Stimulated activated CD4-positive, alpha-beta T cell treated with anti-CD3 and anti-CD28 coated beads, Interleukin-1b, Interleukin-23, amount 100 ng/mL, for 1 hour (primary cell): ENCODE measurements at places on chromosomes 6 and 20.

DNA sequence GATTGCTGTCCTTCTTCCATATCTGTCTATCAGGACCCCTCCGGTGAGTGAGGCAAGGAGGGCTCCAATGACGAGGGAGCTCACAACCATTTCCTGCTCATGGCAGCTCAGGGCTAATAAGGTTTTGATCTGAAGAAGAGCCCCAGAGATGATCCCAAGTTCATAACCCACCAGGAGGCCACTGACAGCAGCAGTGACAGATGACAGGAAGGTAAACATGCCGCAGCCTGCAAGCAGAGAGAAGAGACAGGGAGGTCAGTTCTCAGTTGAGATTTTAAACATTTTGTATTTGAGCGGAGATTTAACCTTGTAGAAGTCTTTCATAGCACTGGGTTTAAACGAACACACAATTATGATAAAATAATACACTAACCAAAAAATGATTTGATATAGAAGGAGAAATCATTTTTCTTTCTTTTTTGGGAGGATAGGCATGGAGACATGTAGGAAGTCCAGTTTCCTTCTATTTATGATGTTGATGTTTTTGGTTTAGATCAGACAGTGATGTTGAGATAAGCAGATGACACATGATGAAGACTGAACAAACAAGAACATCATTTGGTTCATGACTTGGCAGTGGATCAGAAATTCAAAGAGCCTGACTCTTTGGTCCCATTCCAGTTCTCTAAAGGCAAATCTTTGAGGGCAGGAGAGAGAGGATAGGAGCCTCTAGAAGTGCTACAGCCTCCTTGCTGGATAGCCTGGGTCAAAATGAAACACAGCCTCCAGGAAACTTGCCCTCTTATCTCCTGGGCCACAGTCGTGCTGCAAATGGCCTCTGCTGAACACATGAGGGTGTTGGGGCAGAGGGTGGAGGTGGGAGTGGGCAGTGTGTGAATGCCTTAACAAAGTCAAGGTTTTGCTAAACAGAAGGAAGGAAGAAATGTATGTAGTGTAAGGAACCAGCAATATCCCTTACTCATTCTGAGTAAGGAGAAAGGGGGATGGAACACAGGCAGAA, 22.6 kb downstream of the SLC2A12 start:
- no peak for DNase-seq

DNA sequence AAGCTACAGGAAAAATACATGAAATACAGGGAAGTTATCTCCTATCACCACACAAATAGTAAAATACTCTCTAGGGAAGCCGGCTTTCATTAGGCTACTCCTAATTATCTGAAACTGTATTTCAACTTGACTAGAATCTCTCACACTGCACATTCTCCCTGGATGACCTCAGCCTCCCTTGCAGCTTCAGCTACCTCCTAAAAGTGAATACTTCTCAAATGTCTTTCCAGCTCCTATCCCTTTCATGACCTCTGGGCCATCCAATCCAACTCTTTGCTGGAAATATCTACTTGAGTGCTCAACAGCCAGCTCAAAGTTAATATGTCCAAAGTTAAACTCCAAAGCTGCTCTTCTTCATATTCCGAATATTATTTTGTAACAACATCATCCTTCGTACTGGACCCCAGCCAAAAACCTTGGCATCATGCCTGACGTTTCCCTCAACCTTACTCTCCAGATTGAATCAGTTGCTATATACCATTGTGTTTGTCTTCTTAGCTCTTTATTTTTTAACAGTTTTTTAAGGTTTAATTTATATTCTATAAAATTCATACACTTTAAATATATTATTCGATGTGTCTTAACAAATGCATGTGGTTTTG, 29.4 kb upstream of the KIF6 start:
- DNase-seq = no peak

DNA sequence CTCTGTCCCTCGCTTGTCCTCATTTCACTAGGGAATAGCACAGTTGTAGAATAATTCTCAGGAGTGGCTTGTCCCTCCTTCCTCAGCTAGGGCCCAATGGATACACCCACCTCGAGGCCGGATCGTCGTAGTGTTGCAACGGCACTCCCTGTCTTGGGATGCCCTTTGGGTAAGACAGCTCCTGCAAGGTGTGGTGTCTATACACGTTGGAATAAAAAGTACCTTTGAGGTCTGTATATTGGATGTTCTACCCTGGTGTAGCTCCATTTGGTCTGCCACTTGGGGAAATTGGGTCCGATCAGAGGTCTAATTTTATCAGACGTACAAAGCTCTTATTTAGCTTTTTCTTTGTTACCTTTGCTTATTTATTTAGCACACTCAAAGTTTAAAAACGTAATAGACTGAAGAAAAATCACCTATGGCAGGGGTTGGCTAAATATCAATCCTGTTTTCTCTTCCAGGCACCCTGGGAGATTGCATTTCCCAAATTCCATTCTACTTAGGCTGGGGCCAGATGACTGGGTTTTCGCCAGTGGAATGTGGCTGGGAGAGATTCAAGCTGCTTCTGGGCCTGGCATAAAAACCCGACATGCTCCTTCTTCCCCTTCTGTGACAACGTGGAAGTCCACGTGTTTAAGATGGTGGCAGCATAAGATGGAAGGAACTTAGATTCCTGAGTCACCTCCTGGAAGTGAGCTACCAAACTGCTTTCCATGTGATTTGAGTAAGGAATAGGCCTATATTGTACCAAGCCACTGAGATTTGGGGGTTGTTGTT, 82.3 kb upstream of the CD83 start:
- no peak for DNase-seq

- DNase-seq = no peak
Observed at GRCh38 chr6:28606424-28607391, 81.0 kb downstream of the GPX5 start.

- DNase-seq = no peak
Observed at GRCh38 chr20:20546402-20546801, 166.0 kb downstream of the RALGAPA2 start.

DNA sequence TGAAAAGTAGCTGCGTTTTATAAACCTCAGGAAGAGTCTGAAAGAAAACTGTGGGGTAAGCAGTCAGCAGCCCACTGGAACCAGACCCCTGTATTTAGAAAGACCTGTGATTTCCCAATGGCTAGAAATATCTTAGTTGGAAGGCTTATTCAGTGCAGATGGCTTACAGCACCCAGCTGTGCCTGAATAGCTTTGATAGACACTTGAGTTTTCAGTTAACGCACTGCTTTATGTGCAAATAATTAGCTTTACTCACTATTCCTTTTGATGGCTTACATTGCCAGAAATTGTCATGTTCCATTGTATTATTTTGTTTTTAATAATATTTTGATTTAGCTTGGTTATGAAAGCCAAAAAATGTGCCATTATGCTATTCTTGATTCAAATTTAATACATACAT, 465.3 kb upstream of the SYNCRIP start:
- DNase-seq = no peak

- DNase-seq = no peak
Observed at GRCh38 chr6:27867051-27867944, 44.9 kb downstream of the OR2B2 start.

DNA sequence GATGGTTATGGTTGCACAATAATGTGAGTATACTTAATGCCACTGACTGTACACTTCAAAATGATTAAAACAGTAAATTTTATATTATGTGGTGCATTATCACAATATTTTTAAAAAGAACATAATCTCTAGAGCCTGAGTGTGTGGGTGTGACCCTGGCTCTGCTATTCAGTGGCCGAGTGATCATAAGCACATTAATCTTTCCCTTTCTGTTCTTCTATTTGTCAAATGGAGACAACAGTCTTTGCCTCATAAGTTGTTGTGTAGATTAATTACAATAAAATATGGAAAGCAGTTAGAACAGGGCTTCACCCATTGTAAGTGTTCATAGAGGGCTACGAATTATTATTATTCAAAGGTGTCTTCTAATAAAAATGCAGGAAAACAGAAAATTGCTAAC, 548.6 kb downstream of the HTR1B start:
- DNase-seq = no peak

DNA sequence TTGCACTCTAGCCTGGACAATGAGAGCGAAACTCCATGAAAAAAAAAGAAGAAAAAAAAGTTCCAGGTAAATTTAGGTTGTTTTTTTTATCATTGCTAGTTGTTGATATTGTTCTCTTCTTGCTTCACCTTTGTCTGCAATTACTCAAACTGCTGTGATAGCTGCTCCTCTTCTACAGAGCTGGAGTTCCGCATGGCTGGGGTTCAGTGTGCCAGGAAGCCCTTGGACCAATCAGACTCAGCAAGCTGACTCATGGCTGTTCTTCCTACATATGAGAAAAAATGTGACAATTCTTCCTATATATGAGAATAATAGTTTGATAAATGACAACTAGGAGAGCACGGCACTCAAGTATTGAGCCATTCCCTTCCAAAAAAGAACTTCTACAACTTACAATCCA, 28.4 kb downstream of the DPPA5 start:
- no peak for DNase-seq

GRCh38 chr6:106735136-106735633, 105.8 kb downstream of the QRSL1 start:
- no peak for DNase-seq

GRCh38 chr6:147506704-147507114, 1.8 kb upstream of the SAMD5 start:
- peak; percentile 10 for DNase-seq

DNA sequence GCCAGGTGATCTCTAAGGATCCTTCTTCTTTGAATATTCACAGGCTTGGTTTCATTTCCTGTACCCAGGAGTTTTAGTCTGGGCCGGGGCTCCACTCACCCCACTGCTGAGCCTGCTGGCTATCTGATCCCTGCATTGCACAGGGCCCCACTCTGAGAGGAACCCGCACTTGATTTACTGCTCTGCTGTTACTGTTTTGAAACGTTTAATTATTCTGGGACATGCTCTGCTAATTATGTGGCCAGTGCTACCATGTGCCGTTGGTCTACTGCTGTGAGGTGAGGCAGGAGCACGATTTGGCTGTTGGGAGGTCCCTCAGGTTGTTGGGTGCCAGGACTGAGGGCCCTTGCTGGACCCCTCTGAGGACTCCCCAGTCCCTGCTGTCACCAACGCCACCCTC, 108.7 kb upstream of the SIRPA start:
- DNase-seq = no peak
